Uterus (tissue), 4 donors: ENCODE measurements at places on chromosomes 12 and 14. TPM values are rescaled to one million over a fixed set of nuclear protein-coding genes. Genes with fewer than 3 reads are reported as not detected.

- DNase-seq, result no peak
- H3K4me1 ChIP-seq, result no peaks in the 10 kb centered on the region
- no peaks in the 10 kb centered on the region for H3K27me3 ChIP-seq
- no peak overlapping the region for H3K27ac ChIP-seq
- H3K4me3 ChIP-seq, result no peak overlapping the region
Observed at GRCh38 chr12:103786201-103786600, 54.8 kb downstream of the NT5DC3 start.

GRCh38 chr14:101202627-101203404 lies 299.3 kb upstream of the RTL1 start:
- H3K4me1 ChIP-seq, result no peaks in the 10 kb centered on the region
- H3K27me3 ChIP-seq, result no peaks in the 10 kb centered on the region
- no peaks in the 10 kb centered on the region for H3K36me3 ChIP-seq
- no peak overlapping the region for H3K27ac ChIP-seq

GRCh38 chr14:106286697-106287290 lies 760.4 kb downstream of the TMEM121 start:
- DNase-seq, result no peak
- no peaks in the 10 kb centered on the region for H3K4me1 ChIP-seq
- H3K27ac ChIP-seq, result no peak overlapping the region

PCK2 gene
- total RNA-seq, result not detected

GRCh38 chr12:14756334-14757143 lies 46.7 kb downstream of the WBP11 start:
- H3K27me3 ChIP-seq, result no peaks in the 10 kb centered on the region
- H3K27ac ChIP-seq, result no peak overlapping the region
- H3K36me3 ChIP-seq, result no peaks in the 10 kb centered on the region
- no peak overlapping the region for H3K4me3 ChIP-seq

DNA sequence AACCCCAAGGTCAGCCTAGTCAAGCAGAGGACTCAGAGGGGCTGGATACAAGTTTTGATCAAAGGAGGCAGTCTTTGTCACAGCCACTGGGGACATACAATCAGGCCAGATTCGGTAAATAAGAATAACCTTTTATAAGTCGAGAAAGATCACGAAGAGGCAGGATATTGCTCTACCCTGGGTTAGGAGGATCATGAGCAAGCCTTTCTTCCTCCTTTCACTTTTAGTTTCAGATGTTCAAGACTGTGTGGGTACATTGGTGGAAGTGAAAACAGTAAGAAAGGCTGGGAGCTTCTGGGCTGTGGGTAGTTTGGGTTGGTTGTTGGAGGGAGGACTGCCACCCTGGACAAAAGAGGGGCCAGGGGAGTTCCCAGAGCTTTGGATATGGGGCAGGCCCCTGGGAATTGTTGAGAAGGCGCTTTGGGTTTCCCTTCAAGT lies 127.7 kb downstream of the SNAPC1 start:
- no peaks in the 10 kb centered on the region for H3K4me1 ChIP-seq
- H3K36me3 ChIP-seq, result no peaks in the 10 kb centered on the region
- H3K27ac ChIP-seq, result no peak overlapping the region
- H3K4me3 ChIP-seq, result no peak overlapping the region
- no peaks in the 10 kb centered on the region for H3K27me3 ChIP-seq

DNA sequence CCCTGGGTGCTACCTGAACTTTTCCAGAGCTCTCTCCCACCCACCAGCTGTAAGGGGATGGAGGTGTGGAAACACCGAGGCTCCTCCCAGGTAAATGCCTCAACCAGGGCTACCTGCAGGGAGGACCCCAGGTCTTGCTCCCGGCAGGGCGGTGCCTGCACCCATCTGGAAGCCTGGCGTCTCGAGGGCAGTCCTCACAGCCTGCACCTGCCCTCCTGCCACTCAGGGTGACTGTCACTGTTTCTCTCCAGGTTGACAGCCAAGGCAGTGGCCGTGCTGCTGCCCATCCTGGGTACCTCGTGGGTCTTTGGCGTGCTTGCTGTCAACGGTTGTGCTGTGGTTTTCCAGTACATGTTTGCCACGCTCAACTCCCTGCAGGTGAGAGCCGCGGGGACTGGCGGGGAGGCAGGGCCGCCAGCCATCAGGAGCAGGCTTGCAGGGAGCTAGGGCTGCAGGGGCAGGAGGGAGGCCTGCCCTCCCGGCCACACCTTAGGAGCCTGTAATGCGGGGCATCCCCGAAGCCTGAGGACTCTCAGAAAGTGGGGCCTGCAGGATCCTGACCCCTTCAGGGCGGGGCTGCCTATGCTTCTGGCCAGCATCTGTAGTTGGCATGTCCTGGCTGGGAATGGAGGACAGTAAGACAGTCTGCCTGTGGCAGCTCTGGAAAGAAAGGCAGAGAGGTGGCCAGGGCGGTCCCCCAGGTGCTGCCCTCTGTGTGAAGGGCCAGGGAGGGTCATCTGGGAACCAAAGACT lies 182.3 kb downstream of the ADGRD1 start:
- no peak overlapping the region for H3K27ac ChIP-seq
- no peak overlapping the region for H3K4me3 ChIP-seq
- H3K36me3 ChIP-seq, result no peaks in the 10 kb centered on the region
- H3K4me1 ChIP-seq, result peaks cover 6% of the 10 kb centered on the region
- DNase-seq, result no peak

DNA sequence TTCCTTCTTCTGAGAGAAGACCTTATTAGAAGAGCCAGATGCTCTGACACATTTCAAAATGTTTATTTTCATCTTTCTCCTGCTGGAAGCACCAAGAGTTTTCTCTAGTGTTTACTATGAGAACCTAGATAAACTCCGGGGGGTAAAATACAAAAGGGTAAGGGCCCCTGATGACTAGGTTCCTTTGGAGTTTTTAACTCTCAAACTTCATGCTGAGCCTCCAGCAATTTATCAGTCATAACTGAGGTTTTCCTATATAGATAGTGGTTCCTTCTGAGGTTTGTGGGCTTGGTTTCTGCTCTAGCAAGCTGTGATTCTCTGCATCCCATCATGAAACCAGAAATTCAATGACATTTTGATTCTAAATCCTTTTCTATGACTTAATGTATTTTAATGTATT lies 210.9 kb downstream of the LRFN5 start:
- no peaks in the 10 kb centered on the region for H3K4me1 ChIP-seq
- H3K27ac ChIP-seq, result no peak overlapping the region
- DNase-seq, result no peak
- H3K27me3 ChIP-seq, result no peaks in the 10 kb centered on the region

DNA sequence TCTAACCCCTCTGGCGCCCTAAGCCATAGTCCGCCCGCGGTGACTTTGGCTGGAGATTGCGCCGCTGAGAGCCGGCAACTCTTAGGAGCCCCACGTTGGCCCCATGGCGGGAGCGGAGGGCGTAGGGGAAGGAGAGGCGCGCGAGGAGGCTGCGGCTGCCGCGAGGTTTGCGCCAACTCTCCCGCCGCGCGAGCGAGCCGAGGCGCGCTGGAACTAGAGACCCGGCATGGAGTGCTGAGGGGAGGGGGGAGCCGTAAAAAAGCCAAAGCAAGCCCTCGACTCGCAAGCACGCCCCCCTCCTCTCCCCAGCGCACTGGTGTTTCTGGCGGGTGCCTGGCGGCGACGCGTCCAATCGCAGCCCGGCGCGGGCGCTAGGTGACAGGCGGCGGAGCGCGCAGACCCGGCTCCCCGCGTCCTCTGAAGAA lies at the start of gene SYT10:
Gene SYT10, minus strand, starts transcription at position 233 of the 425 bp plus-strand sequence. CDS start 297 bp downstream, outside the sequence.
- no peak for DNase-seq
- H3K4me3 ChIP-seq, result peak within 1 kb of the TSS; percentile 34
- no peaks in the 10 kb centered on the region for H3K4me1 ChIP-seq
- H3K27me3 ChIP-seq, result no peaks in the 10 kb centered on the region

DHH gene
- total RNA-seq, result 0.26 TPM

DNA sequence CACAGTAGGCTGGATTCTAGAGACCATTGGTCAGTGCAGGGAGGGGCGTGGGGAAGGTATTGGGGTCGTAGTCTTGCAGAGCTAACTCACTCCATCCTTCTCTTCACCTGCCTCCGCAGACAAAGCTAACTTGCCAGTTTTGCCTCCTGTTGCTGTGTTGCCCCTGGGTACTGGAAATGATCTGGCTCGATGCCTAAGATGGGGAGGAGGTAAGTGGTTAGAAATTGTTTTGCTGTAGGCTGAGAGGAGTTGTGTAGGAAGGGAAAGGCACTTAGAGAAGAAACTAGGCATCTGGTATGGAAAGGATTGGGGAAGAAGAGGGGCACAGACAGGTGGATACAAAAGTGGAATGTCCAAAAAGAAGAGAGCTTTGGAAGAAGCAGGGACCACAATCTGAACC lies 11.1 kb downstream of the DGKA start:
- H3K36me3 ChIP-seq, result no peaks in the 10 kb centered on the region
- H3K4me3 ChIP-seq, result no peak overlapping the region
- no peaks in the 10 kb centered on the region for H3K4me1 ChIP-seq
- no peaks in the 10 kb centered on the region for H3K27me3 ChIP-seq
- no peak overlapping the region for H3K27ac ChIP-seq
- no peak for DNase-seq

ACACB gene
- 137 TPM for total RNA-seq

GALNT8 gene
- not detected for total RNA-seq

DNA sequence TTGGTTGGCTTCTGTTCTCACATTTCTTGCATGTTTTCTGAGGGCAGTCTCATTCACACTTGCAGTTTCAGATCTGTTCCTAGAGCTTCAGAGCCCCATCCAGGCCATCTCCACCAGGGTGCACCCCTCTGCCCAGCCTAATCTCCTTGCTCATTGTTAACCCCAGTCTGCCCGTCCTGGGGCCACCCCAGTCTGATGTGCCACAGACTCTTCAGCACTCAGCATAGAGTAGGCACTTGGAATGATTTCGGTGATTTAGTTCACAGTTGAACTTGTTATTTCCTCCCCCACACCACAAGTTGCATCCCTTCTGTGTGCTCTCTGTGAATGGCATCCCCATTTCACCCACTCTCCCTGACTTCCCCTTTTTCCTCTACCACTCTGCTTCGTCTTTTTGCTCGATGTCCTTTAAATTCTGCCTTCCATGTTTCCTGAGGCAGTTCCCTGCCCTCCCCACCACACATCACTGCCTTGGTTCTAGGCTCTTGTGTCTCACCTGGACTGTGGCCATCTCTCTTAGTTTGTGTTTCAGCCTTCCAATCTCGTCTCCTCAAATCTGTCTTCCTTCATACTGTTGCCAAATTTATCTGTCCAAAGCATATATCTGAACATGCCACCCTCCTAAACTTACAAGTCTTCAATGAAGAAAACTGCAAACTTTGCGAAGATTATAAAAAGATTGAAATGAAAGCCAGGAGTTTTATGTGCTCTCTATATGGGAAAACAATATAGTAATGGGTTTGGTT lies 41.5 kb downstream of the ANO6 start:
- no peak overlapping the region for H3K4me3 ChIP-seq
- no peaks in the 10 kb centered on the region for H3K27me3 ChIP-seq
- no peak overlapping the region for H3K27ac ChIP-seq
- peaks cover 4% of the 10 kb centered on the region for H3K4me1 ChIP-seq

DNA sequence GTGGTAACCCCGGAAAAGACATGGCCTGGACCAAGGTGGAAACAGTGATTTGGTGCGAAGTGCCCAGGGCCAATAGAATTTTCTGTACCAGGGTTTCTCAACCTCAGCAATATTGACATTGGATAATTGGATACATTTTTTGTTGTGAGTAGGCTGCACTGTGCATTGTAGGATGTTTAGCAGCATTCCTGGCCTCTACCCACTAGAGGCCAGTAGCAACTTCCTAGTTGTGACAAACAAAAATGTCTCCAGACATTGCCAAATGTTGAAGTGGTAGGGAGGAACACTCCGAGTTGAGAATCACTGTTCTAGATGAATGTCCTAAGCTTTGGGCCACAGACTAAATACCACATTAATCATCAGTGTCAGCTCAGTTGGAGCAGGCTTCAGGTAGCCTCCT lies 6.2 kb upstream of the CGRRF1 start:
- H3K4me1 ChIP-seq, result no peaks in the 10 kb centered on the region
- H3K36me3 ChIP-seq, result no peaks in the 10 kb centered on the region
- H3K27me3 ChIP-seq, result no peaks in the 10 kb centered on the region
- DNase-seq, result no peak

RHEBL1 gene
- not detected for total RNA-seq
